ENCODE measurements at places on chromosomes 16 and 17.

GRCh38 chr16:68873635-68874471, 30.5 kb downstream of the TANGO6 start:
- no peak for DNase-seq

DNA sequence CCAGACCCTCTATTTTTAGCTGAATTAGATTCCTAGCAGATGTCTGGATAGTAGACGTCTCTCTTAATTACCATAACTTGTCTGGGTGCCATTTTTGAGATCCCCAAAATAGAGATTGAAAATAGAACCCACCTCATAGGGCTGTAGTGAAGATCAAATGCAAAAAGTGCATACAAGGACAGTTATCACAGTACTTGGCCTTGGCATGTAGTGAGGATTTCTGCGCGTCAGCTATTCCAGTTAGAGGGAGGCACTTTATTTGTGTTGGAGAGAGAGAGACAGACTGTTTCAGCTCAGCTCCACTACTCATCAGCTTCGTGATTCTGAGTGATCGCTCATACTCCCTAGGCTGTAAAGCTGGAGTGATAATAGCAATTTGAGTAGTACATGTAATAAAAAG, 59.6 kb upstream of the CDH13 start:
- DNase-seq: no peak

DNA sequence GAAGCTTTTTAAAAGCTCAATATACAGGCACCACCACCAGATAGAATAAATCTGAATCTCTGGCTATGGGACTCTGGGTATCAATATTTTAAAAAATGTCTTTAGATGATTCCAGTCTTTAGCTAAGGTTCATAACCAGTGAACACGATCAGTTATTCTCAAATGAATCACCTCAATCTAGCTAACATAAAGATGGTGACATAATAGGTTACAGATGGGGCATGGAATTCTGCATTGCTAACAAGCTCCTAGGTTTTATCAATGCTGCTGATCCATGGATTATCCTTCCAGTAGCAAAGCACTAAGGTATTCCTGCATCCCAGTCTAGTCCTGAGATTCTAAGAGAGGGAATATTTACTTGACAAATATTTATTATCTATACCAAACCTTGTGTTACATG, 415.5 kb upstream of the CDH11 start:
- DNase-seq: no peak

GRCh38 chr17:27333410-27333980, 39.6 kb downstream of the WSB1 start:
- no peak for DNase-seq

GRCh38 chr16:85860413-85861094, 38.4 kb upstream of the IRF8 start:
- no peak for DNase-seq
